ENCODE measurements at places on chromosomes 16 and 17.
A peak's percentile ranks its signal among the peaks of the same experiment; 100 is the strongest.

GRCh38 chr16:83954577-83955016 lies 1.6 kb downstream of the OSGIN1 start:
- peak; percentile 85 for DNase-seq

- DNase-seq = no peak
Observed at GRCh38 chr16:77645764-77646163, 76.5 kb upstream of the NUDT7 start.

DNA sequence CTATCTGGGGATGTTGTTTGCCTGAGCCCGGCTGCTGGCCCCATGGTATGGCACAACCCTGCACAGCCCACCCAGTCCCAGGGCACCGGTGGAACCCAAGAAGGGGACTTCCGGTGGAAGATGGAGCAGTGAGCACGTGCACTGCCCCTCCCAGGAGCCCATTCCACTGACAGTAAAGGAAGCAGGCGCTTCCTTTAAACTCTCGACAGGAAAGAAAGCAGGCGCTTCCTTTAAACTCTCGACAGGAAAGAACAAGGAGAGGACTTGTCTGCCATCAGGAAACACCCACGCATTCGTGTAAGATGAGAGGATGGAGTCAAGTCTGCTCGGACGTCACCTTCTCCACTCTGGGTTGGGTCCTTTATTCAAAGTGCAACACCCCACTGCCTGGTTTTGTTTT lies 53.7 kb downstream of the IL21R start:
- no peak for DNase-seq

GRCh38 chr17:66835476-66835875 lies 559 bp downstream of the CACNG5 start:
- no peak for DNase-seq

DNA sequence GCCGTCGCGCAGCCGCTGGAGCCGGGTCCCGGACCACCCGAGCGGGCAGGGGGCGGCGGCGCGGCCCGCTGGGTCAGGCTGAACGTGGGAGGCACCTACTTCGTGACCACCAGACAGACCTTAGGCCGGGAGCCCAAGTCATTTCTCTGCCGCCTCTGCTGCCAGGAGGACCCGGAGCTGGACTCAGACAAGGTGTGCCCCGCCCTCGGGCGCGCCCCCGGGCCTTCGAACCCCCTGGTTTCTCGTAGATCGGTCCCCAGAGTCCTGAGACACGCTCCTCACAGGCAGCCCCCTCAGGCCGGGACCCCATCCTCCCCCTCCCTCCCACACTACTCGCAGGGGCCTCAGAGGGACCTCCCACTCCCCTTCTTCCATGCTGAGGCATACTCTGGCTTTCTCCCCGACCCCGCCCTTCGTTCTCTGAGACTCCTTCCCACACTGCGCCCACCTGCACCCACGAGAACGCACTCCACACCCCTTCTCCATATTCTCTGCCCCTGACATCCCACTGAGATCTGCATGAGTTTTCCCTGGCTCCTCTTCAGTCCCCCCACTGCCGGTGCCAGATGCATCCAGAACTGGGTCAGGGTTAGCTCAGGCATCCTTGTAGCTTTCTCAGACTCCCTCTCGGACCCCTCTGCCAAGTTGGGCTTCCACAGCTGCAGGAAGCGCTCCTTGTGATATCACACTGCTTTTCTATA lies 523 bp downstream of the KCTD2 start:
- DNase-seq = no peak

GRCh38 chr16:10266809-10267208 lies 84.6 kb upstream of the GRIN2A start:
- no peak for DNase-seq

DNA sequence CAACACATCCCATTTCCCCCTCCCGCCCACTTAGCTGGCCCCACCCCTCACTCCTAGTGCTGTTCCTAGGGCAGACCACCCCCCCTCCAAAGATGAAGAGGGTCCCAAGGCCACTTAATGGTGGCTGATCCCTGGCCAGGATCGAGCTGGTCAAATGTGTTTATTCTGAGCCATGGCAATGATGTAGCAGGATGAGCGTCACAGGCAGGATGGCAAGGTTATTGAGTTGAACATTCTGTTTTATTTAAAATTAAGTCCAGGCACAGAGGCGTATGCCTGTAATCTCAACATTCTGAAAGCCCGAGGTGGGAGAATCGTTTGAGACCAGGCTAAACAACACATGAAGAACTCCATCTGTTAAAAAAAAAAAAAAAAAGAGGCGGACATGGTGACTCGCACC lies 12.2 kb downstream of the ZNF423 start:
- no peak for DNase-seq

GRCh38 chr17:75875182-75875939 lies 3.0 kb downstream of the TRIM47 start:
- DNase-seq = no peak

DNA sequence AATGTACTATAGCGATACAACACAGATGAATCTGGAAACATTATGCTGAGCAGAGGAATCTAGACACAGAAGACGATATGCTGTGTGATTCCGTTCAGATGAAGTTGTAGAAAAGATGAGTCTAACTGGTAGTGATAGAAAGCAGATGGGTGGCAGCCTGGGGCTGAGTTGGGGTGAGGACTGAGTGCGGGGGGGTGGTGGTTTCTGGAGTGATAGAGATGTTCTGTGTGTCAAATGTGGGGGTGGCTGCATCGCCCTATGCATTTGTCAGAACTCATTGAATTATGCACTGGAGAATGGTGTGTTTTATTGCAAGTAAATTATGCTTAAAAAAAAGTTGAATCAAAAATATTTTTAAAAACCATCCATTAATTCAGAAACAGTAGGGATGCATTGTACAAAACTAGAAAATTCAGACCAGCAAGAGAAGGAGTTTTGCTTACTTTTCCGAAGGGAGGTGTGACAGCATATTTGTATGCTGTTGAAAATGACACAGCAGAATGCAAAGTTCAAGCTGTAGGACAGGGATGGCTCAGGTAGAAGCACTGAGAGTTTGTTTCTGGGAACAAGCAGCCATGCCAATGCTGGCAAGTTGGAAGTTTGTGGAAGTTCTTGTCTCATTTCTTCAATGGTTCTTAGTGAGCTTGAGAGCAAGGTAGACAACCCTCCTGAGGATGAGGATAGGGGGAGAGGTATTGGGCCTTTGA lies 13.0 kb upstream of the DRG2 start:
- peak; percentile 61 for DNase-seq

GRCh38 chr16:55494994-55495421 lies 13.9 kb upstream of the LPCAT2 start:
- DNase-seq = peak; percentile 49

DNA sequence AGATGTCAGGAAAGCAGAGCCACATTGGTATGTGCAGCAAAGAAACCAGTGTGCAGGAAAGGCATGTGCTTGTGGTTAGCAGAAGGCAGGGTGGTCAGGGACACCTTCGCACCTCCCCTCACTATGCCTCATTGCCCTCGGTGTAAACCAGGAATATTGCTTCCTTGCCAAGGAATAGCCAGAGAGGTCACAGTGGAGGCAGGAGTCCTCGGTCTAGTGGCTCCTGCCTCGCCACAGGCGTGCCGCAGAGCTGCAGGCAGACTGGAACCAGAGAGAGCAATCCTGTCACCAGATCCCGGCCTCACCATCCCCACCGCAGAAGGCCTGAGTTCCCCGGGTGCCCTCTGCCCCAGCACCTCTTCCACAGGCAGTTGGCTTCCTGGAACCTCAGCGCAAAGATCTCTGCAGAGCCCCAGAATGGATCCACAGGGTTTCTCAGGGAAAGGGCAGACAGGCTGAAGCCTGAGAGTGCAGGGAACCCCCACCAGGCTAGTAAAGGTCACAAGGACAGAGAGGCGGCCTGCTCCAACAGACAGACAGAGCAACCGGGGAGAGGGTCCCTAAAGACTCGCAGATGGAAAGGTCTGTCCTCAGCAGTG lies 21.6 kb downstream of the CCDC182 start:
- no peak for DNase-seq

All from HepG2 (cell line).